Karpas-422 (cell line): ENCODE measurements at places on chromosomes 12 and 14. TPM values are rescaled to one million over a fixed set of nuclear protein-coding genes. Genes with fewer than 3 reads are reported as not detected.
A peak's percentile ranks its signal among the peaks of the same experiment; 100 is the strongest.

Gene NID2
- total RNA-seq: not detected in 2 replicates

Gene POLE
- total RNA-seq: 37.9 and 49.5 TPM in 2 replicates

Gene GPR65
- total RNA-seq: 4.4 and 8.1 TPM in 2 replicates

Gene BEGAIN
- total RNA-seq: 0.47 TPM in 1 of 2 replicates, not detected in the other

Gene CLEC4C
- total RNA-seq: not detected in 2 replicates

GRCh38 chr14:104390941-104391901, 188.3 kb upstream of the C14orf180 start:
- no peak for DNase-seq

GRCh38 chr14:88605594-88605993, 42.8 kb downstream of the ZC3H14 start:
- no peak for DNase-seq

- peak; percentile 59 for DNase-seq
Measured at GRCh38 chr12:124893792-124894516, 20.5 kb downstream of the UBC start.

- DNase-seq: peak; percentile 60
Measured at GRCh38 chr12:74317078-74317601, 220.5 kb upstream of the ATXN7L3B start.

GRCh38 chr14:68719634-68720384, 73.1 kb downstream of the ZFP36L1 start:
- no peak for DNase-seq

GRCh38 chr12:60052483-60052882, 456.7 kb downstream of the SLC16A7 start:
- no peak for DNase-seq

DNA sequence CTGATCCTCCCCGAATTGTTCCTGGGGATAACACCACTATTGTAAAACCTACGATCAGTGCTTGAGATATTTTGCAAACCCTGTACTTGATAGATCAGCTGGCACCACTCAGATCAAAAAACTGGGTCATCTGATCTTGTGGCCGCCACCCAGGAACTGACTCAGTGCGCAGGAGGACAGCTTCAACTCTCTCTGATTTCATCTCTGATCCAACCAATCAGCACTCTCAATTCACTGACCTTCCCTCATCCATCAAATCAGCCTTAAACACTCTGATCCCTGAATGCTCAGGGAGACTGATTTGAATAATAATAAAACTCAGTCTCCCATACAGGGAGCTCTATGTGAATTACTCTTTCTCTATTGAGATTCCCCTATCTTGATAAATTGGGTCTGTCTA, 4.2 kb upstream of the XPOT start:
- no peak for DNase-seq

GRCh38 chr12:3222979-3223378, 145.8 kb downstream of the TSPAN9 start:
- DNase-seq: no peak

DNA sequence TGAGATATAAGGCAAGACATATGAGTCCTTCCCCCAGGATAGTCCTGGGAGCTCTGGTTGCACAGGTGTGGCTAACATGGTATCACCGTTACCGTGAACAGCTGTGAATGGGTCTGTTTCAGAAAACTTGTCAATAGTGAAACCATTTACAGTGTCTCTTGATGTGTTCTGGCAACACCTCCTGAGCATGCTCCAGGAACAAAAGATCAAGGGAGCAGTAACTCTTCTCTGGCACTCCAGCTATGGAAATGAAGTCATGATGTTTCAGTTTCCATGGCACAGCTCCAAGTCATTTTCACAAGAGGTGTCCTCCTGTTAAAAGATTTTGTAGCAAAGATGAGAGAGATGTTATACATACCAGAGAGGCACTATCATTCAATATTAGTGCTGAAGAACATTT, 253.7 kb downstream of the SNAPC1 start:
- no peak for DNase-seq

DNA sequence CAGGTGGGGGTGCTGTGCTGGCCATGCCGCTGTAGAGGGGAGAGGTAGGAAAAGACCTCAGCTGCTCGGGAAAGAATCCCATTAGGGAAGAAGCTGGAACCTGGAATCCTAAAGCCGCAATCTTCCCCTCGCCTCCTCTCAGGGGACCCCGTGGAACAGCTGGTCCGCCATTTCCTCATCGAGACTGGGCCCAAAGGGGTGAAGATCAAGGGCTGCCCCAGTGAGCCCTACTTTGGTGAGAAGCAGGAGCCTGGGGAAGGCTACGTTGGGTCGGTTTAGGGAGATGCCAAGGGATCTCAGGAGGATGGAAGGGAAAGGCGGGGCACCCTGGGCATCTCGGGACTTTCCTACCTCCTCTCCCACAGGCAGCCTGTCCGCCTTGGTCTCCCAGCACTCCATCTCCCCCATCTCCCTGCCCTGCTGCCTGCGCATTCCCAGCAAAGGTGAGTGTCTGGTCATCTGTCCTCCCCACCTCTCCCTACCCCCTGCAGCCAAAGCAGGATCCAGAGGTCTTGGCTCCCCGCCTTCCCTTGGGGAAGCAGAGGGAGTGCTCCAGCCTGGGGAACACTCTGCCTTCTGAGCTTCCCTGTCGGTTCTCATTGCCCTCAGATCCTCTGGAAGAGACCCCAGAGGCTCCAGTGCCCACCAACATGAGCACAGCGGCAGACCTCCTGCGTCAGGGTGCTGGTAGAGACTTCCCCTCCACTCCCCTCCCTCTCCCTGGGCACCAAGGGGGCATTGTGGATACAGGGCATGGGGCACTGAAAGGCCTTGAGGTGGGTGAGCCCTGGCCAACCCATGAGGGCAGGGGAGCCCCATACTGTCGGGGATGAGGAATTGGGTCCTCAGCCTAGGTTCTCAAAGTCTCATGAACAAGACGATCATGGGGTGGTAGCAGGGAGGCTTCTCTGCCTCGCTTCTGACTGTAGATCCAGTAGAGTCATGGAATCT, 12.4 kb downstream of the TNS2 start:
- no peak for DNase-seq
